ENCODE measurements at places on chromosomes 12 and 14.

DNA sequence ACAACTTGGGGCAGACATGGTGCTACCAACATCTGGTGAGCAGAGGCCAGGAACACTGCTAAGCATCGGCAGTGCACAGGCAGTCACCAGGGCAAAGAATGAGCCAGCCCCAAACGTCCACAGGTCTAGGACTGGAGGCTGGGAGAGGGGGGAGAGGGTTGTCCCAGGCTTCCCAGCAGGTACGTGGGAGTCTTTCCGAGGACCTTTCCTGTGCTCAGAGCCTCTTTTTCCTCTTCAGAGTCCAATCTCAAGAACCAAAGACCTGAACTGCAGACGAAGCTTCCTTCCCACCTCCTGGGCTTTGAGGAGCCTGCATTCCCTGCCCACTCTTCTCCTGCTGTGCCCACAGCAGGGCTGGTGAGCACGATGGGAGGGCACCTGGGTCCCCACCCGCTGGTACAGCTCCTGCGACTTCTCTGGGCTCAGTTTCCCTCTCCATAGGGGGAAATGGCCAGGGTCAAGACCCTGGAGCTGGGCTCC is 48.7 kb downstream of the DLK1 start:
- DNase-seq: no peak

GRCh38 chr12:5506295-5506694 is 74.4 kb downstream of the NTF3 start:
- no peak for DNase-seq

DNA sequence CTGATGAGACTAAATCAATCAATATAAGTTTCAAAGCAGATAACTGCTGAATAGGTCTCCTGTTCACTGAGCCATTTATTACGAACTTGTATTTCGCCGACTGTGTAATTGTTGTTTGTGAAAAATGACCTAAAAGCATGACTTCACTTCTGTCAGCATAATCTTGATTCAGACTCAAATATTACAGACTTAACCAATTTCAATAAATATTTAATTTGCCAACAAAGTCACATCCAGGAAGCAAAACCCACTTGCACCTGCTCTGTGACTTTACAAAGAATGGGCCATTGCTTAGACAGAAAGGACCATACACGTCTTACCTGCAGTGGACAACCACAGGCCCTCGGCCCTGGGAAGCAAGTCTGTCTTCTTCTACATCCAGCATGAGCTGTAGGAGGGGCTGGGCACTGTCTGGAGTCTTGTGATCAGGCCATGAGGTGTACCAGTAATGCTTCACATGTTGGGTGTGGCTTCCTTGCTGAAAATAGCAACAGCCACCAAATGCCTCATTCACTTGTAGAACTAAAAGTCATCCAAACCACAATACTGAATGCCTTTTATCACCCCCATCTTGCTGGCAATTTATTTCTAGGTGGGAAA is 23.5 kb upstream of the PTPRB start:
- no peak for DNase-seq

GRCh38 chr14:61673305-61673704 is 22.0 kb upstream of the HIF1A start:
- no peak for DNase-seq

- no peak for DNase-seq
Measured at GRCh38 chr12:42469355-42470175, 120.0 kb downstream of the PRICKLE1 start.

GRCh38 chr14:71591231-71591630 is 341.0 kb upstream of the RGS6 start:
- no peak for DNase-seq

DNA sequence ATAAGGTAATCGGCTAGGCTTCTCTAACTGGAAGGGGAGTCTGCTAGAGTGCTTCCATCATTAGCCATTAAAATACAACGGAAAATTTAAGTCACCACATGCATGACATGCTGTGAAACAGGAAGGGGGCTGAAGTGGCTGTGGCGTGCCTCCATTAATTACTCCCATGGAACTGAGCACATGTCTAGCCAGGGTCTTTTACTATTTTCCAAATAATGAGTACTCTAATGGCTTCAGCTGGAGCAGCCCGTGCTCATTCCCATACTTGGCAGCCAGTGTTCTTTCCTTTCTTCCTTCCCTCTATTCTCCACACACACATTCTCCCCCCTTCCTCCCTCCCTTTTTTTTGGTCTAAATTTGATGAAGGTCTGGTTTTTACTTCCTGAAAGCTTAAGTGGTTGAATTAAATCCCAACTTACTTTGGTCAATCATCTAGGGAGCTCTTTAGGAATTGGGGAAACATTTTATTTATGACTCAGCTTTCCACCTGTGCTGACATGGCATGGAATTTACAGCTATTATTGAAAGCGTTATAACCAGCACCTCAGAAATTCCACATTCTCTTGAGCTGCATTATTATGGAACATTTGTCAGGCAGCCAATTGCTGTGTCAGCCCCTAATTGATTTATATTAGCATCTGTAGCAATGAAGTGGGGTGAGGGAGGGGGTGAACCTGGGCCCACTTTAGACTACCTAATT is 72.3 kb downstream of the LRIG3 start:
- DNase-seq: no peak

DNA sequence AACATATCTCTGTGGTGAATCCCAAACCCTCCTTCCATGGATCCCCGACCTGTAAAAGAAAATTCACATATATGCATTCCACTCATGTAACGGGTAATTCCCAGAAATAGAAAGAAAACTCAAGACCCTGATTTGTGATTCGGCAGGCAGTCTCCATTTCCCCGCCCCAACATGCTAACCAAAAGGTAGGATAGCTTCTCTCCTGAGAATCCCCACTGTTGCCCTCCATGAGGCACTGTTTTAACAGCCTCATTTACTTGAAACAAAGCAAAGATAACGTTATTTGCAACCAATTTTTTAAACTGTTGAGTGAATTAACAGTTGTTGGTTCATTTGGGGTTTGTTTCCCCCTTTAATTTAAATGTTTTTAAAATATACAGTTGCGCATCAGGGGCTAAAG is 774 bp upstream of the SLC2A13 start:
- no peak for DNase-seq

Measured in heart left ventricle (tissue), 16 donors.